ENCODE measurements at places on chromosomes 4 and X.

DNA sequence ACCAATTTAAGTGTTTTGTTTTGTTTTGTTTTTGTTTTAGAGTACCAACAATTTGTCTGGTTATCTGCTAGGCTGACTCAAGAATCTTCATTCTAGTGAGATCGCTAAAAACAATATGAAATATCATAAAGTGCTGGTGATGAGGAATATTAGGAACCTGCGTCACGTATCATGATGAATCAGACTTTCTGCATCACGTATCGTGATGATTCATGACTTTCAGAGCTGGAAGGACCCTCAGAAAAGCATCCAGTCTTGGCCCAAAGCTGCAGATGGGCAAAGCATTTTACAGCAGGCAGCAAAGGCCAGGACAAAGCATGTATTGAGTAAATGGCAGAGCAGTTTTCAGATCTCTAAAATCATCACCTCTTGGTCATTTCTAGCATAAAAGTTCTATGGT, 278.0 kb upstream of the BOD1L1 start:
- DNase-seq = no peak

DNA sequence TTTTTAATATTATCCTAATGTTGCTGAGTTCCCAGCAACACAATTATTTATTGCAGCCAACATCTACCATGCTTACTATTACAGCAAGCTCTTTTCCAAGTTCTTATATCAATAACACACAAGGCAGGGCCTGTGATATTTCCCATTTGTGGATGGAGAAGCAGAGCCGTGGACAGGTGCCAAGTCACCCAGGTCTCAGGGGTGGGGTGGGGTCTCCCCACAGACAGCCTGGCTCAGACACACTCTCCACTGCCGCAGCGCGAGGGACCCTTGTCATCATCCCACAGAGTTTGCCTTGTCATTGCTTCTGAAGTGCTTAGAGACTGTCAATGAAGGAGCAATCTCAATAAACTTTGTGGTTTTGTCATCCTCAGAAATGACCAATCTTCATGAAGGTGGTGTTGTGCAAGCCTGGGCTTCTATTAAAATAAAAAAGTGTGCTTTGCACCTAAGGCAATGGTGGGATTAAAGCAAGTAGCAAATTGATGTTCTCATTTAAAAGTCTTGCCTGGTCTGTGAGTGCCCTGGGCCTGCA, 76.1 kb downstream of the SORBS2 start:
- DNase-seq = no peak

- DNase-seq = no peak
These were observed 167.8 kb downstream of the PCDH10 start for GRCh38 chr4:133316909-133317308.

GRCh38 chrX:17616936-17617335, 120.4 kb upstream of the SCML1 start:
- no peak for DNase-seq

DNA sequence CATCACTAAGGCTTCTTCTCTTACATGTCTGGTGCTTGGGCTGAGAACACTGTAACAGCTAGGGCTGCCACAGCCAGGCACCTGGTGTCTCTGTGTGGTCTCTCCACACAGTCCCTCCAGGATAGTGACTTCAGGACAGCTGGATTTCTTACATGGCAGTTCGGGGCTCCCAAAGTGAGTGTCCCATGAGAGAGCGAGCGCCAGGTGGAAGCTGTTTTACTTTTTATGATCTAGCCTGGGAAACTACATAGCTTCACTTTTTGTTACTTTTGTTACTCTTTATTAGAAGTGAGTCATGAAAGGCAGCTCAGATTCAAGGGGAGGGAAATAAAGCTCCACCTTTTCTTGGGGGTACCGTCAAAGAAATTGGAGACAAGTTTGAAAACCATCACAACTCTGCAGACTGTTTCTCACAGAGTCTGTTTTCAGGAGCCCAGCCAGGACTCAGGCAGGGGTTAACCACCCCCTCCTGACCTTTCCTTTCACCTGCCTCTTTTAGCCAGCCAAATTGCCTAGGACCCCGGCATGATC, 373.0 kb downstream of the MID1IP1 start:
- no peak for DNase-seq

GRCh38 chrX:154401918-154402621, 3.9 kb downstream of the RPL10 start:
- no peak for DNase-seq

DNA sequence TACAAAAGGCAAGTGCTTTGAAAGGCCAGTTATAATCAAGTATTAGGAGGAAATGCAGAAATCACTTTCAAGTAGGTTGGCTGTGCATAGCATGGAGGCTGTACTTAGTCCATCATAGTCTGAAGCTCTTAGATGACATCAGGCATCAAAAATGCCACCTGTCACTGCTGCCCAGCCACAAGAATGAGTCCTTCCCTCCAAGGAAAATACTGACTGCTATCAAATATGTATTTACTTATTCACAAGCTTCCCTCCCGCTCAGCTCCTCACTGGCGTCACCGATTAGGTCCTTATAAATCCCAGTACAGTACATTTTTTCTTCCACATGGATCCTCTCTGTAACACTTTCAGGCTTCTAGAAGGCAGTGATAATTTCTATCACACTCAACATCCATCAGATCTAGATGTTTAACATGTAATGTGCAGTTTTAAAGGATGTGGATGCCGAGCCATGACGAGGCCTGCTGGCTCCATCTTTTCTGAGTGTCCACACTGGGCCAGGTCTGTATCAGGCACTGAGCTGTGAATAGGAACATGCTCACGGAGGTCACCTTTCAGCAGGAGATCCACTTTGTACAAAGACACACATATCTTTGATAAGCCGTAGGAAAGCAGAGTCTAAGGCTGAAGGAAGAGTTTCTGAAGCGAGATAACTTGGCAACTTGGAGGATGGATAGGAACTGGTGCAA, 121.9 kb downstream of the PALLD start:
- no peak for DNase-seq

DNA sequence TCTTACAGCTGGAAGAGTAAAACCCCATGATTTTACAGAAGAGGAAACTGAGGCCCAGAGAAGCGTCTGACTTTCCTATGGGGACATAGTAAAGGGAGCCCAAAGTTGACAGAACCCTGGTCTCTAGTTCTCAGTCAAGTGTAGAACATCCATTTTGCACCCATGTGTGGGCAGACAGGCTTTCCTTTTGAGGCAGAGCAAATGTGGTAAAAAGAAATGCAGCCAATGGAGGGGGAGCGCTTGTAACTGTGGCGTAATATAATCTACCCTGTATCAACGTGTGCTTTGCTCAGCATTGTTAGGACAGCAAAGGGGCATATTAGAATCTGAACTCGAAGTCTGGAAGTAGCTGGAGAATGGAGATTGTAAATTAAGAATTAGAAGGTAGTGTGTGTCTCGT, 8.8 kb downstream of the MAMLD1 start:
- DNase-seq = no peak

GRCh38 chrX:17459661-17460060, 84.7 kb downstream of the NHS start:
- no peak for DNase-seq

GRCh38 chr4:7467471-7467870, 32.7 kb upstream of the PSAPL1 start:
- no peak for DNase-seq

- no peak for DNase-seq
These were observed 434.6 kb downstream of the PCDH11X start for GRCh38 chrX:92213786-92214185.

DNA sequence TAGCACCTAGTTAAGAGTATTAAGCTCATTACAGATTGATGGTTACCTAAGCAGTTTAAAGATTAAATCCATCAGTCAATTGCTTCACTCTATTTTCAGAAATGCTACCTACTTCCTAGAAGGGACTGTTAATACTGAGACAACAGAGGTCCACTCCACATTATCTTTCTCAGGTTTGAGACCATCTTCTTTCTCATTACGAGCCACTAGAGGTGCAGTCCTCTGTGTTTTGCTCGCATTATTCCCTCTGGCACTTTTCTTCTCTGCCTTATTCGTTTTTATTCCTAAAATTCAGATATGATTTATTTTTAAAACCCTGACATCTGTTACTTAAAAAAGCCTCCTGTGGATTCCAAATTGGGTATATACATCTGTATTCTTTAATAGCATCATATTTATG, 459.1 kb downstream of the FSTL5 start:
- DNase-seq = no peak

DNA sequence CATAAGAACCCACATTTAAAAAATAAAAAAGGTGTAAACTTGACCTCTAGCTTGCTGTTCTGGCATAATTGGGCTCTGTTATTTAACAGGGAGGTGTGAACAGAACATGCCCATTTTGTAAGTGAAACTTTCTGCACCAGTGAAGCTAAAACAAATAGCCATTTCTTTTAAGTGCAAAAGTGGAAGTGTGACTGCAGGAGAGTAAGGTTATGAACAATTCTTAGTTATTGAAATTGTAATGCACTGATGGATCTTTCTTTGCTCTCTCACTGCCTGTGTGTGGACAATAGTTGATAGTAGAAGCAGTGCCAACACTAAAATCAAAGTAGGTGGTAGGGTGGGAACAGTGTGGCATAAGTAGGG, 12.6 kb downstream of the P2RY10 start:
- no peak for DNase-seq

DNA sequence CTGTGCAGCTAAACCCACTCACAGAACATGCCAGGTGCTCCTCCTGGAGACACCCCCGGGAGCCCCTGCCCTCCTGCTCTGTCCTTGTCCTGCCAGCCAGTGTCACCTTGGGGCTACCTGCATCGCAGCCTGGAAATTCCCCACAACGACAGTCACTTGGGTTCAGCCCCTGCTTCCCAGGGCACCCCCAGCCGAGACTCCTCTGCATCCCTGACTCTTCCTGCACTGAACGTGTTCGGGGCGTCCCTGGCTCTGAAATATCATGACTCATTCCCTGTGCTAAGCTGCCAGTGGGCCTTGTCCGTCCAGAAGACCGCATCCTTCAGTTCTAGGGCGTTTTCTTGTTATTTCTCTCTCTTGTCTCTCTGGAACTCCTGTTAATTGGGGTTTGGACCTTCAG, 5.8 kb downstream of the CFAP99 start:
- DNase-seq = no peak

DNA sequence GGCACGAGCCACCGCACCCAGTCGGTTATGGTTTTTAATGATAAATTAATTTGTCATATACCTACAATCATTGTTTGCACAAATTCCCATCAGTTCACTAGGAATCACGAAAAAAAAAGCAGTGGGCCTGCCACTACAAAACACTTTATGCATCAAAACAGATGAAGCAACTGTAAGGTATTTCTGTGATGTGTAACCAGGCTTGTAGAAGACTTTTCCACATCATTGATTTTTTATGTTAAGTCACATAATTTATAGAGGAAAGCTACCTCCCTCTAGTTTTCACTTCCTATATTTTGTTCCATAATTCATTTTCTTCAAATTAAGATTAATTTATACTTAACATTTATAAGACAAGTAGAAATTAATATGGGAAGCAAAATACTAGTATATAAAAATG, 6.7 kb upstream of the FAM200B start:
- DNase-seq = no peak

DNA sequence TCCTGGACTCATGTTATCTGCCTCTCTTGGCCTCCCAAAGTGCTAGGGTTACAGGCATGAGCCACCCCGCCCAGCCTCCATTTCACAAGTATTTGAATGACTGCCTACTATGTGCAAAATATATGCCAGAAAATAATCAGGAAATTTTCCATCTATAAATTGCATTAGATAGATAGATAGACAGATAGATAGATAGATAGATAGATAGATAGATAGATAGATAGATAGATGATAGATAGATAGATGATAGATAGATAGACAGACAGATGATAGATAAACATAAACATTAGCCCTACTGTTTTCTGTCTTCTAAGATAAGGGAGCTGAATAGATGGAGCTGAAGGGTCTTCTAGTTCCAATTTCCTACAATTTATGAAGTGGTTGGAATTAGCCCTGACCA, 87.4 kb upstream of the TRIM2 start:
- DNase-seq = no peak

GRCh38 chrX:389021-389441, 2.3 kb upstream of the PPP2R3B start:
- DNase-seq = peak; percentile 27

DNA sequence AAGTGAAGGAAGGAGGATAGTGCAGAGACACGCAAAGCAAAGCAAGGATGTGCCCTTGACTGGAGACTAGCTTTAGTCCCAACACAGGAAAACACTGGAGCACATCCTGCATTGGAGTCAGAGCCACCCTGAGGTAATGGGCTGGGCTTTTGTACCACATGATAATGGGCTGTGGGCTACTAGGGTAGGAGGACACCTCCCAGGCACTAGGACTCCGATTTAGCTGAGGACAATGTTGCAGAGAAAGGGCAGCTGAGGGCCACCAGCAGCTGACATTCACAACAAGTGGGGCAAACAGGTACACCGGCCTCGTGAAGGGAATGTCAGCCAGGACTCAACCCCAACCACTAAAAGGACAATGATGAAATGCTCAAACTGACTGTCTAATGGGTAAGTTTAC, 10.2 kb downstream of the SDAD1 start:
- DNase-seq = no peak

DNA sequence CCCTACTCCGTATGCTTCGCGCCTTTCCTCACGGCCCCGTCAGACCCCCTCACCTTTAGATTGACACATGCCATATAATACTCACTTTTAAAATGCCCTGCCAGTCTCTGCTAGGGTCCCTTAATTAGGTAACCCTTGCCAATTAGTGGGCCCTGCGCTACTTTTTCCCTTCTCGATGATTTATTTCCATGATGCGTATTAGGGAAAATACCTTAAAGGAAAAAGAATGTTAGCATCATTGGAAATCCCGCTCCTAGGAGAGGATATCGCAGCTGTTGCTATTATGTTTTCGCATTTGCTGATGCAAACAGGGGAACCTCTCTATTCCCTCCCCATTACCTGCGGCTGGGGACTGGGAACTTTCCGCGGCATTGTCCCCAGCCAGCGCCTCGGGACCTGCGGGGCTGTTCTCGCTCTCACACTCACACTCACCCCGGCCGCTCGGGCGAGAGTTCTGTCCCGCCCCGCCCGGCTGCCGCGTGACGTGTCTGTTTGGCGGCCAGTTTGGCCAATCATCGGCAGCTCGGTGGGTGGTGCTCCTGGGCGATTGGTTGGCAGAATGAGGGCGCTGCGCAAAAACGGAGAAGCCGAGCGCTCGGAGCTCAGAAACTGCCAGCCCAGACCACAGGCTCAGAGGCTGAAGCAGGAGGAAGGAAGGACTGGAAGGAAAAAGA, at the start of gene PCDH10:
Gene PCDH10 (plus strand): TSS at position 605 of the 674 bp plus-strand sequence. CDS start 847 bp downstream, outside the sequence.
- peak; percentile 88 for DNase-seq

DNA sequence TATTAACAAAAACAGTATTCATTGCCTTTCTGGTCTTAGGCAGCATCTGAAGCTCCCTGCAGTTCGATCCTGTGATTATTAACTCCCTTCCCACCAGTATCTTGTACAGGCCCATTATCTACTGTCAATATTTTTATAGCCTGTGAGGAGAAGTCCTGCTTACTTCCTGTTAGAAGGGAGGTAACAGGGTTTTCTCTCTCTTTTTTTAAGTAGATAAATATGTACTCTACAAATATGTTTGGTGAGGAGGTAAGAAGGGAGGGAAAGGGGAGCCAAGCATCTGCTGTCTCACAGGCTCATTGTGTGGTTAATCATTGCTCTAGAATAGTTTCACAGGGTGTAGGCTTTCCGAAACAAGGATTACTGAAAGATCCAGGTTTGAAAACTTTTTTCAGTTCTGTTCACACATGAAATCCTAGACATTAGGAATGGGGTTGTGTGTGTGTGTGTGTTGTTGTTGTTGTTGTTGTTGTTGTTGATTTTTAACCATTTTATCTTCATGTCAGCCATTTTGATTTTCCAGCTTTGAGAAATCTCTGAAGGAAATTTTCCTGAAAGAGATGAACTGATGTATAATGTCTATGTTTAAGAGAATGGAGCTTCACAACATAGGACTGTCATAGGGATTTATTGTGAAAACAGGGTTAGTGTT, 14.2 kb downstream of the ATOH1 start:
- no peak for DNase-seq

- no peak for DNase-seq
These were observed 196.9 kb downstream of the ANAPC10 start for GRCh38 chr4:144901141-144901540.
